ENCODE measurements at places on chromosomes 7 and 10.

- DNase-seq: no peak
Observed at GRCh38 chr7:69849268-69849667, 251.0 kb downstream of the AUTS2 start.

DNA sequence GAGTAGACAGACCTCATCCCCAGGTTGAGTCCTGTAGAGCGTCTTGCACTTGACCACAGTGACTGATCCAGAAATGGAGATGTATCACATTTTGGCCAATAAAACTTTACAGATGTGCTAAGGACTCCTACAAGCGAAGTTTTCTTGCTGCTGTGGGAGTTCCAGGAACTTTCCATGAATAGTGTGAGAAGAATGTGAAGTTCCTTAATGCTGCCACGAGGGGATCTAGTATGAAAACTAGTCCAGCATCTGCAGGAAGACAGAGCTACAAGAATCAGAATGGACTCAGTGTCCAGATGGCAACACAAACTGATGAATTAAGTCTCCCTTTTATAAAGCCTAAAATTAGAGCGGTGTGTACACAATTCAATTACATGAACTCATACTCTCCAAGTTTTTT, 14.8 kb upstream of the LSM8 start:
- no peak for DNase-seq

- no peak for DNase-seq
Observed at GRCh38 chr10:14126697-14127440, 203.9 kb downstream of the FRMD4A start.

- DNase-seq: peak; percentile 39
Observed at GRCh38 chr7:66859794-66860645, 61.0 kb upstream of the TMEM248 start.

GRCh38 chr7:106346167-106346677, 61.4 kb upstream of the NAMPT start:
- no peak for DNase-seq

GRCh38 chr7:116258734-116259133, 48.4 kb downstream of the TES start:
- DNase-seq: no peak

DNA sequence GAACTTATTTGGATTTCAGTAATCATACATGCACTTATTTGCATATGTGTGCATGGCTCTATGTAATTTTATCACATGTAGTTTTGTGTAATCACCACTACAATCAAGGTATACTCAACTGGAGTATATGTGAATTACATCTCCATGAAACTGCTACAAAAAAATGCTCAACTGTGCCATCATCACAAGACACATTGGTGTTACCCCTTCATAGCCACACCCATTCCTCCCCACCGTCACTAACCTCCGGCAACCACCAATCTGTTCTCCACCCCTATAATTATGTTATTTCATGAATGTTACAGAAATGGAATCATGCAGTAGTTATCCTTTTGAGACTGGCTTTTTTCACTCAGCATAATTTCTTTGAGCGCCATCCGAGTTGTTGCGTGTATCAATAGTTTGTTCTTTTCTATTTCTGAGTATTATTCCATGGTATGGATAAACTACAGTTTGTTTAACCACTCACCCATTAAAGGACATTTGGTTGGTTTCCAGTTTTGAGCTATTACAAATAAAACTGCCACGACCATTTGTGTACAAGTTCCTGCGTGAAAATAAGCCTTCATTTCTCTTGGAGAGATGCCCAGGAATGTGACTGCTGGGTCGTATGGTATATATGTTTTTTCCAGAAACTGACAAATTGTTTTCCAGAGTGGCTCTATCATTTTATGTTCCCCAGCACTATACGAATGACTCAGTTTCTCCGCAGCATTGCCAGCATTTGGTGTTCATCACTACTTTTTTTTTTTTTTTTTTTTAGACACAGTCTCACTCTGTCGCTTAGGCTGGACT, 11.3 kb upstream of the SMO start:
- DNase-seq: no peak

GRCh38 chr7:155345490-155345889, 47.8 kb downstream of the INSIG1 start:
- no peak for DNase-seq

GRCh38 chr7:16695621-16696237, 49.7 kb downstream of the BZW2 start:
- no peak for DNase-seq

DNA sequence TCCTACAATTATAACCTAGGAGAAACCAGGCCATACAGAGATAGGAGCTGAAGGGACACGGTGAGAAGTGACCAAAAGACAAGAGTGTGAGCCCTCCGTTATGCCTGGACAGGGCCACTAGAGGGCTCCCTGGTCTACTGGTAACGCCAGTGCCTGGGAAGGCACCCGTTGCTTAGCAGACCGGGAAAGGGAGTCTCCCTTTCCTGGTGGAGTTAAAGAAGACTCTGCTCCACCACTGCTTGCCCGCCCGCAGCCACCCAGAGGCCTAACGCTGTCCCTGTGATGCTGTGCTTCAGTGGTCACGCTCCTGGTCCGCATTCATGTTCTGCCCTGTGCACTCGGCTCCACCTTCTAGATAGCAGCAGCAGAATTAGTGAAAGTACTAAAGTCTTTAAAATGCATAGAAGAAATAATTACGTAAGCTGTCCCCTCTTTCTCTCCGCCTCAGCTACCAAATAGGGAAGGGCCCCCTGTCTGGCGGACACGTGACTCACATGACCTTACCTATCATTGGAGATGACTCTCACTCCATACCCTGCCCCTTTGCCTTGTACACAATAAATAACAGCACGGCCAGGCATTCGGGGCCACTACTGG, 34.8 kb downstream of the GRID2IP start:
- peak; percentile 42 for DNase-seq

- no peak for DNase-seq
Observed at GRCh38 chr7:101845974-101846373, 28.5 kb downstream of the CUX1 start.

GRCh38 chr10:114477285-114477684, 73.0 kb upstream of the AFAP1L2 start:
- no peak for DNase-seq

DNA sequence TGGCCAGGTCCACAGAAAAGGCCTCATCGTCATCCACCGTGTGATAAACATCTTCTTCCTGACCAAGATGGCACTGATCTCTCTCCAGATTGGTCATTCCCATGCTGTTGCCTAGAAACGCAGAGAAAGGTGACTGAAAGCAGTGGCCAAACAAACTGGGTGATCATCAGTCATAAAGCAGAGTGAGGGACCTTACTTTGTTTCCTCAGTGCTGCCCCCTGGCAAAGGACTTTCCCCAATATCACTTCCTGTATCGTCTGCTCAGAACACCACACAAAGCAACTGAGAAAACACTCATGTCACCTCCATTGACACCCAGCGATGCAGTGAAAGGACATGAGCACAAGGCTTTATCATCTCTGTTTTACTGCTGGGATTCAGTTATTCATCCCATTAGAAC, 40.0 kb upstream of the TM9SF3 start:
- no peak for DNase-seq

DNA sequence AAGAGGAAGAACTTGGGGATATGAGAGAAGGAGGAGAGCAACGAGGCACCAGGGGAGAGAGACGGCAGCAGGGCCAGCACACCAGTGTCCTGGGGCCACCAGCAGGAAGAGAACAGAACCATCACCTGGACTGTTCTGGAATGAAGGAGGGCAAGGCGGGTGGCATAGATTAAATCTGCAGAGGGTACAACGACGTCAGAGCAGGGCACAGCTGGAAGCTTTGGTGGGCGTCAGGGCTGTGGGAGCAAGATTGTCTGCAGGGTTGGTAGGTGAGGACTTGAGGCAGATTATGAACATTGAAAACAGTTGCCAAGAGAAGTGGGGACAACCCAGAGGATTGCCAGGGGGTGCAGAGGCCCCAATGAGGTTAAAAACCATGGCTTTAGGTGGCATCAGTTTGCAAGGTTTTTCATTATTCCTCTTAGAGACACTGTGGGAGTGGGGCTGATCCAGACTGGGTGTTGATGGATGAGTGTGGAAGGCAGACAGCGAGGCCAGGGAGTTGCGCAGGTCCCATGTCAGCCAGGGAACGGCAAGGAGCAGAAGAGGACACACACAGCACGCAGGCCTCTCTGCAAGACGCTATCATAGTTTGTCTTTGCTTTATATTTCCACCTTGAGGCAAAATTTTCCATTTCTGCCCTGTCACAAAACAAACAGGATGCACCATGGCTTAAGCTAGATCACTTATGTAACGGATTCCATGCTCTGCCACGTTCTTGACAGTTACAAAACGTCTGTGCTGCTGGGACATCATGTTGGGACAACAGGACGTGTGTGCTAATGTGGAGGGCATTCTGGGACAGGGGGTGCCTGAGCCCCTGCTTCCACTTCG, 52.5 kb upstream of the LEP start:
- DNase-seq: no peak

GRCh38 chr10:27701938-27702537, 43.6 kb downstream of the MKX start:
- no peak for DNase-seq

DNA sequence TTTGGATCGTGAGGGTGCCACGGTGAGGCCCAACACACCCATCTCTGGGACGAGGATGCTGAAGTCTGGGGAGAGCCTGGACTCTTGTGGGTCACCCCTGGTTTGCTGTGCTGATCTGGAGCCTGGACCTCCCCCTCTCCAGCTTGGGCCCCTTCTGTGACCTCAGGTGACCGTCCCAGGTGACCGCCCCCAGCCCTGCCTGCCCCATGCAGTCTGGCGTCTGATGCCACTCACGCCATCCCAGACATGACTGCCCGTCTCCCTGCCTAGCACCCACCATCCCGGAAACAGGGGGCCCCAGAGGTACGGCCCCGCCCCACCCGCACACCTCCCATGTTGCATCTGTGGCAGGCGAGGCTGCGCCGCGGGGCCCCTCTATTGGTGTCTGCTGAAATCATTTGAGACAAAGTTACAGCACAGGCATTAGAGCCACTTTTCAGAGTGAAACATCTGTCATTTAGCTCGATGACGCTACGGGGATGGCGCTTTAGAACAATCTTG, 21.1 kb downstream of the UNCX start:
- no peak for DNase-seq

- DNase-seq: no peak
Observed at GRCh38 chr10:92184977-92185376, 105.9 kb downstream of the CPEB3 start.

- DNase-seq: no peak
Observed at GRCh38 chr10:120493411-120494312, 36.6 kb downstream of the PLPP4 start.

- no peak for DNase-seq
Observed at GRCh38 chr7:97018791-97019531, 5.7 kb downstream of the DLX5 start.

- no peak for DNase-seq
Observed at GRCh38 chr10:11602358-11602757, 9.1 kb downstream of the USP6NL start.

DNA sequence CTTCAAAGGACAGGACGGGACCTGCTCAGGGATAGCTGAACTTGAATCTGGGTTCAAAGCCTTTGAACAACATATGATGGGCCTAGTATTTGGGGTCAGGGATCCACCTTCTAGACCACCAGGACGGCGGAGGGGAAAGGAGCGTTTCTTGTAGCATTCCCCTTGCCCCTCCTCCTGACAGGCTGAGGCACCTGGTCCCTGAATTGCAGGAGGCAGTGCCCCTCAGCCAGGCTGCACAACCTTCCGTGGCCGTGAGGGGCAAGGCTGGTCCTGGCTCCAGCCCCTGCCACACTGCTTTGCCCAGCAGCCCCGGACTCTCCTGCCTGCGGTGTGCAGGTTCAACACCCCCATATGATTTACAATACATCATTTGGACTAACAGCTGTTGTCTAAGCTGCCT, 58.1 kb downstream of the INSIG1 start:
- DNase-seq: no peak

GRCh38 chr10:17831896-17832295, 22.7 kb downstream of the MRC1 start:
- DNase-seq: no peak

DNA sequence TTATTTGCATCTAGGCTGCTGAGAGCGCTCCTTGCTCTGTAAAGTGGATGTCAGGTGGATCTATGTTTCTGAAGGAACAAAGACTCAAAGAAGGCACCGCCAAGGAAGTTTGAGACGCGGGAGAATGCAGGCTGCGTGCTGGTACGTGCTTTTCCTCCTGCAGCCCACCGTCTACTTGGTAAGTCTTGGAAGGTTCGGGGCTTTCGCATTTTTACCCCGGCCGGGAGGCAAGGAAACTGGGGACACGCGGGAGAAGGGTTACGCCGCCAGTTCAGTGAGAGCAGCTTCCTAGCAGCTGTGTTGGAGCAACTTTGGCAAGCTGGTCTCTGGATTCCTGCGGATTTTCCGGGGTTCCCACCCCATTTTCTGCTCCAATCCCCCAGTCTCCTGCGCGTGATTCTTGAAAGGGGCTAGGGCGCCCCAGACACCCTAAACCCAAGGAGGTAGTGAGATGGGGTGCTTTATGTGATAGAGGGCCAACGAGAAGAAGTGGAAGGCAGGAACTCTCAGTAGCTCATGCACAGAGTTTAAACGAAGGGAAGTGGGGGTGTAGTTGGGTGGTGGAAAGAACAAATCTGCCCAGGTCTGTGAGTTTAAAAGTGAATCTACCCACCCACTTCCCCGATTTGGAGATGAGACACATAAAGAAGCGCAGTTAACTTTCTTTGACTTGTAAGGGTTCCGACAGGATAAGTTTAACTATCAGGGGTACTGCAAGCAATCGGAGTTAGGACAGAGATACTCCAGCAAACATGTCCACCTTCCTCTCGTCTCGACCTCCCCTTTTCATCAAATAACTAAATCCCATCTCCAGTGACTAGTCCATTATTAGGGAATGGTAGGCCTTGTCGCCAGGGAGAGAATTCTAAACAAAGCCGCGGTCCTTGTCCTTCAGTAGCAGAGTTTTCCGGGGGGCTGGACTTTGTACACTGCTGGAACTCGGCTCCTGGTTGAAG, 2.5 kb downstream of the NXPH1 start:
- DNase-seq: no peak

DNA sequence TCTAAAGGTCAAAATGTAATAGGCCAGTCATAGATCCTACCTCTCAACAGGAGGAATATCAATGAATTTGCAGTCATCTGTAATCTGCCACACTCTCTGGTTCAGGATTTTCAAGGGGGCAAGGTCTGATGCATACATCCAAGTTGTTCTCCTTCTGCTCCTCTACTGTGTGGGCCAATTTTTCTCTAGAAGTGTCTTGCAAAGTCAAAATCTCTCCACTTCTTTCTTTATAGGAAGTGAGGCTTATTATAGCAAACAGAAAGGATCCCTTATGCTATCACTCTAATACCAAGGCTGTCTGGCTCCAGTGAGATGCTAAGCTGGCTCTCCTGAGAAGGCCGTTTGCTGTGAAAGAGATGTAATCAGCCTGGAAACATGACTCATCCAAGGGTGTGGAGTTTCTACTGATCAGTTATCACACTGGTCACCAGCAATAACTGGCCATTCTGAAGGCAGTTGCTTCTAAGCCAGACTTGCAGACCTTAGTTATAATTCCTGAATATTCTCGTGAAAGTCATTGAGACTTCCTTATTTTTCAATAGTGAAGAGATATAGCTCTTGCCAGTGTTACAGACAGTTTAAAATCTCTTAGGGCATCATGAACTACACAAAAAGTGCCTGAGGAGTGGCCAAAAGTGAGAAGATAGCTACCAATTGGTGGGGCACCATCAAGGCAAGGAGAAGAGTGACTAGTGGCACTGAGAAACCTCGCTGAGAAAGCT, 43.2 kb upstream of the LRGUK start:
- no peak for DNase-seq

- no peak for DNase-seq
Observed at GRCh38 chr10:44369854-44370253, 15.0 kb downstream of the CXCL12 start.
